ENCODE measurements at places on chromosomes 3 and 15.

- DNase-seq: no peak
- no peaks in the 10 kb centered on the region for H3K27me3 ChIP-seq
- H3K4me1 ChIP-seq: no peaks in the 10 kb centered on the region
- no peak overlapping the region for H3K27ac ChIP-seq
Measured at GRCh38 chr3:124097362-124098131, 105.6 kb upstream of the ROPN1 start.

DNA sequence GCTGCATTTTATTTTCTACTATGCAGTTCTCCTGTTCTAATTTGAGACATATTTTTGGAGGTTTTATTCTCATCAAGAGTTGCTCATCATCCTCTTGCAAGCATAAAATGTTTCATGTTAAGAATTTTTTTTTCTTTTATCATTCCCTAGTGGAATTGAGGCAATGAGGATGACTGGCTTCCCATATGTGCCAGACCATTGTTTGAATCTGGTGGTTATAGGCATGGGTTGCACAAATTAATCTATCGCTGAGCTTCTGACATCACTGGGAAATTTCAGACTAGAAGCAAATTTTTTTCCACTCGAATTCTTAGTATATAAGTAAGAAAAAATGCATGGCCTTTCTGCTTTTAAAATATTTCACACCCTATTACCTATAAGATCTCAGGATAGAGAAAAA lies 279.1 kb upstream of the PLSCR5 start:
- no peaks in the 10 kb centered on the region for H3K4me1 ChIP-seq
- no peaks in the 10 kb centered on the region for H3K27me3 ChIP-seq
- no peak overlapping the region for H3K4me3 ChIP-seq
- H3K27ac ChIP-seq: no peak overlapping the region

- no peak for DNase-seq
- H3K36me3 ChIP-seq: no peaks in the 10 kb centered on the region
- no peak overlapping the region for H3K27ac ChIP-seq
- no peaks in the 10 kb centered on the region for H3K27me3 ChIP-seq
Measured at GRCh38 chr3:115958526-115958925, 335.2 kb downstream of the GAP43 start.

DNA sequence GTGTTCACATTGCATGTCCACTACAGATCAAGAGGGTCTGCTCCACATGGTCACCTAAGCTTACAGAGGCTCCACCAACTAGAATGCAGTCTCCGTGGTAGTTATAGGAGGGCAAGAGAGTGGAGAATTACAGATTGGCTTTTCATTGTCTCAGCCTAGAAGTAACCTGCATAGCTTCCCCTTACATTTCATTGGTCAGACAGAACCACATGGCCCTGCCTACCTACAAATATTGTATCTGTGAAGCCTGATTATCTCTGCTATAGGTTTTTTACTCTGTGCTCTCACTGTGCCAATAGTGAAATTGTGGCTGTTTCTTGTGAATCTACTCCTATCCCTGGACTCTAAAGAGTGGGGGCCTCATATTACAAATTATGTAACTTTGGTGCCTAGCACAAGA lies 2.5 kb upstream of the TLNRD1 start:
- H3K27ac ChIP-seq: no peak overlapping the region
- DNase-seq: no peak

DNA sequence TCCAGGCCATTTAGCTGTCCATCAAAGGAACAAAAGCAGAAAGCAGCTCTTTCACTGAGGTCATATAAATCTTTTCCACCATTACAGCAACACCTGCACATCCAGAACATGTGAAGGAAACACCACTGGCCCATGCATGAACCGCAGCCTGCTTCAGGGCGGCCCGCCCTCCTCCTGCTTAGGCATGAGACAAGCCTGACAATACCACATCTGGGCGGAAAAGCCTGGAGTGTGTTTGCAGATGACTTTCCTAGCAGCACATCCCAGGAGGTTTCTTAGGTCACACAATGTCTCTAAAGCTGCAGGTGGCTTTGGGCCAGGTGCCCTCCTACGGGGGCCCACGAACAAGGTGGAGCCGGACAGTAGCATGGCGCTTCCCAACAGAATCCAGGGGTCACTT lies 19.6 kb downstream of the CYFIP1 start:
- H3K4me1 ChIP-seq: no peaks in the 10 kb centered on the region
- no peak for DNase-seq
- no peaks in the 10 kb centered on the region for H3K36me3 ChIP-seq
- no peaks in the 10 kb centered on the region for H3K27me3 ChIP-seq

DNA sequence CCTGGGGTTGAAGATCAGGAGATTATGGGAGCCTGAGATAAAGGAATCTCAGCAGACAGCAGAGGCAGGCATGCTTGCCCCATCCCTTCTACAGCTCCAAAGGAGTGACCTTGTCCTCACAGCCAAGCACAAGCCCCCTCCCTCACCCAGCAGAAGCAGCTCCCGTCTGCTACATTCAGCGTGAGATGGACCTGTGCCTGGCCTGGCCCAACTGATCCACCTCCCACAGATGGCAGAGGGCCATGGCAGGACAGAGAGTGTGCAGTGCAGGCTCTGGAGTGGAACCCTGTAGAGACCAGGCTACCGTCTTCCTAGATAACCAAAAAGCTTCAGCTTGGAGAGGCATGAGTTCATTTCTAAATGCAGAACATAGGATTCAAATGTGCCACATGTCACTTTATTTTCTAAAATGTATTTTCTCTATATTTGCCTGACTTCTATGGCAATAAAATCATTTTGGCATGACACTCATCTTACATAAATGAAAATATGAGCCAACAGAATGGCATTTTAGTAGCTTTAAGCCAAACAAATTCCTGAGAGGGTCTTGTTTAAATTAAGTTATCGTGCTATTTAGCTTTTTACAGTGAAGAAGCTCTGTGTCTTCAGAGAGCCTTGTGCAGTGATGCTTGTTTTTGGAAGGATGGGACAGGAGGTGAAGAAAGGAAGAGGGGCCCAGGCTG lies 43.7 kb downstream of the SLC12A8 start:
- no peak overlapping the region for H3K4me3 ChIP-seq
- no peaks in the 10 kb centered on the region for H3K27me3 ChIP-seq
- no peak for DNase-seq
- H3K36me3 ChIP-seq: peaks cover 15% of the 10 kb centered on the region

GRCh38 chr15:49706805-49707204 lies 86.0 kb downstream of the DTWD1 start:
- no peak for DNase-seq
- no peak overlapping the region for H3K4me3 ChIP-seq
- H3K36me3 ChIP-seq: peaks cover 3% of the 10 kb centered on the region
- no peak overlapping the region for H3K27ac ChIP-seq

- no peaks in the 10 kb centered on the region for H3K27me3 ChIP-seq
- no peak overlapping the region for H3K4me3 ChIP-seq
- peaks cover 5% of the 10 kb centered on the region for H3K36me3 ChIP-seq
- no peak overlapping the region for H3K27ac ChIP-seq
Measured at GRCh38 chr3:63951492-63952247, 39.5 kb upstream of the SCAANT1 start.

GRCh38 chr3:105365391-105366325 lies 1.1 kb upstream of the ALCAM start:
- H3K27me3 ChIP-seq: no peaks in the 10 kb centered on the region
- H3K27ac ChIP-seq: no peak overlapping the region
- no peaks in the 10 kb centered on the region for H3K36me3 ChIP-seq
- H3K4me1 ChIP-seq: no peaks in the 10 kb centered on the region

DNA sequence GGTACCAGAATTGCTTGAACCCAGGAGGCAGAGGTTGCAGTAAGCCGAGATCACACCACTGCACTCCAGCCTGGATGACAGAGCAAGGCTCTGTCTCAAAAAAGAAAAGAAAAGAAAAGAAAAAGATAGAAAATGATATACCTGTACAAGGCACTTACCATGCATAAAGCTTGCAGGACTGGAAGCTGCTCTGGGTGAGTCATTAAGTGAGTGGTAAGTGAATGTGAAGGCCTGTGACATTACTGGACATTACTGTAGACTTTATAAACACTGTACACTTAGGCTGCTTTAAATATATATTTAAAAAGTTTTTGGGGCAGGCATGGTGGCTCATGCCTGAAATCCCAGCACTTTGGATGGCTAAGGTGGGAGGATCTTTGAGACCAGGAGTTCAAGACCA lies 99.2 kb downstream of the SLMAP start:
- no peaks in the 10 kb centered on the region for H3K4me1 ChIP-seq
- H3K27me3 ChIP-seq: no peaks in the 10 kb centered on the region
- no peak overlapping the region for H3K4me3 ChIP-seq
- no peak overlapping the region for H3K27ac ChIP-seq

DNA sequence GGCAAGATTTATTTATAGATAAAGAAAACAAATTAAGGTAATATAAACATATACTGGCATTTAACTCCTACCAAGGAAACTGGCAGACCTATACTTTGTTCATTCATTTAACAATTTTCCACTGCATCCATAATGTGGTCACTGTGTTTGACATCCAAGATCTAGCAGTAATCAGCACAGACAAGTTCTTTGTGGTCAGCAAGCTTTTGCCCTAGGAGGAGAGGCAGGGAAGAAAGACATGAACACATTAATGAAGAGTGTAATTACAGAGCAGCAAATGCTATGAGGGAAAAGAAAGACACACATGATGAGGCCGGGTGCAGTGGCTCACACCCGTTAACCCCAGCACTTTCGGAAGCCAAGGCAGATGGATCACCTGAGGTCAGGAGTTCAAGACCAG lies 34.4 kb downstream of the SUCLG2 start:
- no peaks in the 10 kb centered on the region for H3K27me3 ChIP-seq
- peaks cover 9% of the 10 kb centered on the region for H3K36me3 ChIP-seq
- peaks cover 4% of the 10 kb centered on the region for H3K4me1 ChIP-seq
- H3K4me3 ChIP-seq: no peak overlapping the region
- no peak for DNase-seq

DNA sequence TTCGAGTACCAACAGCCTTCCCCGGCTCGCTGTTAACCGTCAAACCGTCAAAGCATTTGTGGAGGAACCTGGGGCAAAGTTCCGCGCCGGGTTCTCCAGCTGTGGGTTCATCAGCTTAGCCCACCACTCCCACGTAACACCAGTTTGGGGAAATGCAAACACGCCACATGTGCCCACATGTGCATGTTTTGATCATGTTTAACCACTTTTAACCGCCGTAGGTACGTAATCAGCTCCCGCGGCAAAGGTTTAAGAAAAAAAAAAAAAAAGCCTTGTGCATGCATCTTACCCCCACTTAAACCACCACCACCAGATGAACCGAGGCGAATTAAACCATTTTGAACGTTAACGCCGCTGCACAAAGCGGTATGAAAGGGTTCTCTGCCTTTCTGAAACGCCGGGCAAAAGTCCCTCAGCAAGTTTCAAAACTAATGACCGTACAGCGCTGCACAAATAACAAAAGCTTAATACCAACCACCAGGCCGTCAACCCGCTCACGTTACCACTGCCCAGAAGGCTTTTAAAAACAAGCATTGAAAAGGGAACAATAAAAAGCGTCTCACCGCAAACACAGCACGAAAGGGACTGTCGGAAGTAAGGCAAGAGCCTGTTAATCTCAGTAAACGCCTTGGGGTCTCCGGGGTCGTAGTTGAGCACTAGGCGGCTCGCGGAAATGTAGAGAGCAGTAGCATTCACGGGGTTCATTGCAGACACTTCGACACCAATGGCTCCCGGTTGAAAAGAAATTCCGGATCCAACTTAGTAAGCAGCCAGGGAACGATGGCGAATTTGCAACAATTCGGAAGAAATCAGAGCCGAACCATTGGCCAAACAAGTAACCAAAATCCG lies 1.5 kb downstream of the MSL2 start:
- H3K4me3 ChIP-seq: peak overlapping the region; percentile 98
- 0 out of 2 replicates have a peak, but pooled peaks cover 2% of the 10 kb centered on the region for H3K4me1 ChIP-seq
- no peaks in the 10 kb centered on the region for H3K27me3 ChIP-seq
- DNase-seq: peak; percentile 36
- peaks cover 10% of the 10 kb centered on the region for H3K36me3 ChIP-seq

DNA sequence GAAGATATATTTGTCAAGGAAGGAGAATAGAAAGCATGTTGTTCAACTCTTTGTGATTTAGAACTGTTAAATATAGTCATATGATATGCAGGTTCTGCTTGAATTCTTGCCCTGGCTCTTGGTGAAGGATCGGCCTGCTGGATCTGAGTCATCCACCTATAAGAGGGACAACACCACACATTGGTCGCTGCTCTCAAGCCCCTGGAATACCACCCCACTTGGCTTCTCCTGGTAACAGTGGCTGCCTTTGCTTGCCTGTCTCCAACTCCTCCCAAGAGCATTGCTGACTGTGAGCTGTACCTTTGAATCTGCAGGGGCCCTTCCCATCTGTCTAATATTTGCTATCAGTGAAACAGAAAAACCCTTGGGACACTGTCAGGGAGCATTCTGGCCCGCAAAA lies 78.9 kb upstream of the DGKG start:
- H3K36me3 ChIP-seq: no peaks in the 10 kb centered on the region
- no peaks in the 10 kb centered on the region for H3K27me3 ChIP-seq
- no peaks in the 10 kb centered on the region for H3K4me1 ChIP-seq
- no peak overlapping the region for H3K27ac ChIP-seq

DNA sequence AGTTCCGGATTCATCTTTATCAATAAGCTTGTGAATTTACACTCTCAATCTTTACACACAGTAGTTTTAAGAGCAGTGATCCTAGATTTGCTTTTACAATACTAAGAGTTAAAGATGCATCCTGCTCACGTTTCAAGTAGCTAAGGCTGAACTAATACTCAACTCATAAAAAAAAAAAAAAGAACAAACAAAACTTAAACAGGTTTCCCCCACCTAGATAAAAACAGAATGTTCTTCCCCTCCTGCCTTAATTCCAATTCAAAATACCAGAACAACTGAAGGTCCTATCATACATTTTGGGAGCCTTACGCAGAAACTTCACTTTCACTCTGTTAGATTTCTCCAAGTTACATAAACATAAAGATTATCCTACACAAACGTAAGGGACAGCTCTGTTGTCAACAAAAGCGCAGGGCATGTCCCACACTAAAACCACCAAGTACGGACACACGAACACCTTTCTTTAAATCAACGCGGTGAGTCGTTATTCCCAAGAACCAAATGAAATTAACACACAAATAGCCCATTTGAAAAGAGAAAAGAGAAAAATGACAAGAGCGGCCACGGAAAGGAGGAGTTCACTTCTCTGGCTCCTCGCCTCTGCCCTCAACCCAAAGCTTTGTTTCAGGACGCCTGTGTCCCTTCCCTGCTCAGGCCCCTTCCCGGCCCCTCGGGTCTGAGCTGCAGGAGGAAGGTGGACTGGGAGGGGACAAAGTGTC lies 941 bp downstream of the CBLB start:
- peak overlapping the region; percentile 98 for H3K4me3 ChIP-seq
- H3K36me3 ChIP-seq: peaks cover 3% of the 10 kb centered on the region
- no peak overlapping the region for H3K27ac ChIP-seq
- no peaks in the 10 kb centered on the region for H3K27me3 ChIP-seq
- H3K4me1 ChIP-seq: peaks cover 2% of the 10 kb centered on the region
- no peak for DNase-seq

- no peak for DNase-seq
- H3K27ac ChIP-seq: no peak overlapping the region
- peaks cover 6% of the 10 kb centered on the region for H3K4me1 ChIP-seq
- H3K36me3 ChIP-seq: peaks cover 4% of the 10 kb centered on the region
Measured at GRCh38 chr15:57395292-57395691, 19.0 kb downstream of the CGNL1 start.

- H3K27me3 ChIP-seq: no peaks in the 10 kb centered on the region
- H3K36me3 ChIP-seq: no peaks in the 10 kb centered on the region
- H3K27ac ChIP-seq: no peak overlapping the region
- H3K4me1 ChIP-seq: no peaks in the 10 kb centered on the region
- H3K4me3 ChIP-seq: no peak overlapping the region
Measured at GRCh38 chr3:22979581-22979980, 223.5 kb upstream of the UBE2E2 start.

Measured in H9 (cell line).